GM18507 (cell line): ENCODE measurements at places on chromosomes 6 and 20.

- no peak for DNase-seq
Measured at GRCh38 chr6:162773996-162774395, 46.2 kb downstream of the PACRG start.

DNA sequence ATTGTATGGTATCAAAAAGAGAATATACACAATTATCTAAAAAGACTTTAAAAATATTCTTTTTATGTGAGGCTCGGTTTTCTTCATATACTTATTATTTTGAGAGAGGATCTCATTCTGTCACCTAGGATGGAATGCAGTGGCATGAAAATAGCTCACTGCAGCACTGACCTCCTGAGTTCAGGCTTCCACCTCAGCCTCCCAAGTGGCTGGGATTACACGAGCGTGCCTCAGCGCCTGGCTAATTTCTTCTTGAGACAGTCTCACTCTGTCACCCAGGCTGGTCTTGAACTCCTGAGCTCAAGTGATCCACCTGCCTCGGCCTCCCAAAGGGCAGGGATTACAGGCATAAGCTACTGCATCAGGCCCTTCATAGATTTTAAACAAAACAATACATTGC lies 10.7 kb downstream of the DEK start:
- no peak for DNase-seq

DNA sequence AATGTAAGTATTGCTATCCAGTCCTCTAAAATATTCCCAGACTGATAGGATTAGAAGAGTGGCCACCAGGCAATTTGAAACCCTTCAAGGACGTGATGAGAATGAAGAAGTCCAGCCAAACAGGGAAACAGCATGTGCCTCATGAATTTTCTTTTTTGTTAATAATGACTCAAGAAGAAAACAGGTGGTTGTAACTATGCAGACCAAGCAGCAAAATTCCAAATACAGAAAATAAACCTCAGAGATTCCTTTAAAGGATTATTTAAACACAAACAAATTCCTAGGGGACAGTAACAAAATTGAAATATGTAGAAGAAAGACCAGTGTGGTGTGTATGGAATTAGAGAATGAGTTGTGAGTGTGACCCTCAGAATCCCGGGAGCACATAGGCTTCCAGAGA lies 239.2 kb downstream of the KCNQ5 start:
- DNase-seq, result no peak

- DNase-seq, result no peak
Measured at GRCh38 chr20:19889011-19889953, 127.9 kb upstream of the NAA20 start.
